ENCODE measurements at places on chromosomes 12 and 14.
A peak's percentile ranks its signal among the peaks of the same experiment; 100 is the strongest.

DNA sequence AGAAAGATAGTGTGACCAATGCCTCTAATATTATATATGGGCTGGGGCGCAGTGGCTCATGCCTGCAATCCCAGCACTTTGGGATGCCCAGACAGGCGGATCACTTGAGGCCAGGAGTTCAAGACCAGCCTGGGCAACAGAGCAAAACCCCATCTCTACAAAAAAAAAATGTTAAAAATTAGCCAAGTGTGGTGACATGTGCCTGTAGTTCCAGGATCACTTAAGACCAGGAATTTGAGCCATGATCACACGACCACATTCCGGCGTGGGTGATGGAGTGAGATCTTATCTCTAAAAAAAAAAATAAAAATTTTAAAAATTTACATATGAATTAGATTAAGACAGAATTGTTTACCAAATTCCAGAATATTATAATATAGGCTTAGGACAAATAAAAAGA lies 12.0 kb downstream of the TM7SF3 start:
- no peaks in the 10 kb centered on the region for H3K27me3 ChIP-seq
- peaks cover 23% of the 10 kb centered on the region for H3K36me3 ChIP-seq
- peaks cover 11% of the 10 kb centered on the region for H3K4me1 ChIP-seq
- no peak for DNase-seq
- no peak overlapping the region for H3K4me3 ChIP-seq

- DNase-seq, result peak; percentile 80
- H3K4me3 ChIP-seq, result peak overlapping the region; percentile 94
- H3K27me3 ChIP-seq, result no peaks in the 10 kb centered on the region
- H3K36me3 ChIP-seq, result peaks cover 13% of the 10 kb centered on the region
Measured at GRCh38 chr14:68794130-68794850, 1.4 kb upstream of the ZFP36L1 start.

GRCh38 chr12:112838731-112839130 lies 47.2 kb downstream of the RPH3A start:
- no peak for DNase-seq
- no peaks in the 10 kb centered on the region for H3K4me1 ChIP-seq
- H3K4me3 ChIP-seq, result no peak overlapping the region
- no peak overlapping the region for H3K27ac ChIP-seq
- H3K27me3 ChIP-seq, result peaks cover 18% of the 10 kb centered on the region
- H3K36me3 ChIP-seq, result no peaks in the 10 kb centered on the region

GRCh38 chr12:20561871-20562270 lies 133.3 kb upstream of the SLCO1C1 start:
- H3K36me3 ChIP-seq, result no peaks in the 10 kb centered on the region
- no peaks in the 10 kb centered on the region for H3K4me1 ChIP-seq
- no peak overlapping the region for H3K27ac ChIP-seq
- no peaks in the 10 kb centered on the region for H3K27me3 ChIP-seq
- H3K4me3 ChIP-seq, result no peak overlapping the region
